ENCODE measurements at places on chromosomes 7 and 10.
A peak's percentile ranks its signal among the peaks of the same experiment; 100 is the strongest.

- no peak for ATAC-seq
Observed at GRCh38 chr7:25196132-25196896, 32.0 kb downstream of the NPVF start.

DNA sequence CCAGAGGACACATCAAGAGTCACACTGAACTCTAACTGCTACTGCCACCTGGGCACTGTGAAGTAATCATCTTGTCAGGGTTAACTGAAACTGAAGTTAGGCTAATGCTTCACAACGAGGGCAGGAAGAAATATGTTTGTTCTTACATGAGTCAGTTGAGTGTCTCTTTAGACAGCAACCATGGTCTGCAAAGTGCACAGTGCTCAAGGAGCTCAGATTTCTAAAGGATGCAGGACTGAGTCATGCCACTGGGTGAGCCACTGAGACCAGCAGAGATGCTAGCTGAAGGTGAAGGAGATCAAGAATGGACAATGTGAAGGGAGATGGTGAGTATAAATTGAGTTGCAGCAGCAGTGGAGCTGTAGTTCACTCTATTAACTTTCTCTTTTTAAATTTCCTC, 76.0 kb upstream of the CTTNBP2 start:
- ATAC-seq, result no peak

DNA sequence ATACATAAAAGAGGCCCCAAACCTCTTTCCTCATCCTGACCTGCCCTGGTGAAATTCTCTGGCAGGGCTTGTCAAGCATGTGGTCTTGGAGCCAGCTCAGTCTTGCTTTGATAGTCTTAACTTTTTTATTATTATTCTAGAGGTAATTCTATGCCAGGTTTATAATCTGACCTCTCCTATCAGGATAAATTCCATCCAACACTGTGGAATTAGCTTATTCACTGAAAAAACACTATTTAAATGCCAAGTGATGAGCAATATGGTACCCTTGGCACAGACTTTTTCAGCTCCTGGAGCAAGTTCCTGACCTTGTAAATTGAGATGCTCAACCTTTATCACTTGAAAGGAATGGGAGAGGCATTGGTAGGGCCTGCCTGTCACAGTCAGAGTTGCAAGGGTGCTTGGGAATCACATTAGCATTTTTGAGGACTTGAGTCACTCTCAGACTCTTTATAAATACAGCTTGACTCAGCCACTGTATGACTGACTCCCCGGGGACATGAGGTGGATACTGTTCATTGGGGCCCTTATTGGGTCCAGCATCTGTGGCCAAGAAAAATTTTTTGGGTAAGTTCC, at the start of gene CPA4:
Gene CPA4 (plus strand): TSS at position 480 of the 576 bp plus-strand sequence. CDS start 20 bp downstream, at position 500.
- peak; percentile 74 for ATAC-seq

DNA sequence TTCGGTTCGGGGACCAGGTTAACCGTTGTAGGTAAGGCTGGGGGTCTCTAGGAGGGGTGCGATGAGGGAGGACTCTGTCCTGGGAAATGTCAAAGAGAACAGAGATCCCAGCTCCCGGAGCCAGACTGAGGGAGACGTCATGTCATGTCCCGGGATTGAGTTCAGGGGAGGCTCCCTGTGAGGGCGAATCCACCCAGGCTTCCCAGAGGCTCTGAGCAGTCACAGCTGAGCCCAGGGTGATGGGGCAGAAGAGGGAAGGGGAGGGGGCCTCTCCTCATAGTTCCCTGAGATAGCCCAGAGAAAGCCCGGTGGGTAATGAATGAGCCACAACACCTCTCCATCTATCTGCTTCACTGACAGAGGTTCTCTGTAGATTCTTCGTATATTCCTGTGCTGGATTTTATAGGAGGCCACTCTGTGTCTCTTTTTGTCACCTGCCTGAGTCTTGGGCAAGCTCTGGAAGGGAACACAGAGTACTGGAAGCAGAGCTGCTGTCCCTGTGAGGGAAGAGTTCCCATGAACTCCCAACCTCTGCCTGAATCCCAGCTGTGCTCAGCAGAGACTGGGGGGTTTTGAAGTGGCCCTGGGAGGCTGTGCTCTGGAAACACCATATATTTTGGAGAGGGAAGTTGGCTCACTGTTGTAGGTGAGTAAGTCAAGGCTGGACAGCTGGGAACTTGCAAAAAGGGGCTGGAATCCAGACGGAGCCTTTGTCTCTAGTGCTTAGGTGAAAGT, 16.4 kb downstream of the PRSS2 start:
- no peak for ATAC-seq

DNA sequence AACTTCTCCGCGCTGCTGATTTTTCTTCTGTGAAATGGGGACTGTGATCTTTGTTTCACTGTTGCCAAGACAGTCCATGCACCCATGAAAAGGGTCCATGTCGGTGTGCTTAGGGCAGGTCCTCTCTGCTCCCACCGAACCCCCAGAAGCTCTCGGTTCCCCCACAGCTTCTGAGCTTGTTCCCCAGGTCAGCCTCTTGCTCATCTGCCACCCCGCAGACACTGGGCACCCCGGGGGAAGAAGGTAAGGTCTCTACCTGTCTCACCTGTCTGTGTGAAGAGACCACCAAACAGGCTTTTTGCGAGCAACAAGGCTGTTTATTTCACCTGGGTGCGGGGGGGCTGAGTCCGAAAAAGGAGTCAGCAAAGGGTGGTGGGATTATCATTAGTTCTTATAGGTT, 66.2 kb upstream of the NANOS1 start:
- ATAC-seq, result no peak

GRCh38 chr10:43252783-43253341, 14.0 kb downstream of the RASGEF1A start:
- no peak for ATAC-seq

GRCh38 chr7:88090671-88091070, 129.2 kb downstream of the SRI start:
- ATAC-seq, result no peak

DNA sequence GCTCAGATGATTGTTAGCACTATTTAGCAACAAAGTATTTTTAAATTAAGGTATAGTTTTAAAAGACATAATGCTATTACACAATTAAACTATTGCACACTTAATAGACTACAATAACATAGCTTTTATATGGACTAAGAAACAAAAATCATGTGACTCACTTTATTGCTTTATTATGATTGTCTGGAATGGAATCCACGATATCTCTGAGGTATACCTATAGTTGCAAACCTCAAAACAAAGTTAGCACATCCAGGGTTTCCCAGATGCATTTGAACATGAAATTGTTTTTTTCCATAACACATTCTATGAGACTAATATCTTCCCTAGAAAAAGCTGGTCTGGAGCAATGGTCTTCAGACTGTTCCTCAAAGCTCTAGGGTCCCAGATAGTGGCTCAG, 18.3 kb upstream of the RPEL1 start:
- no peak for ATAC-seq

- no peak for ATAC-seq
Observed at GRCh38 chr7:636396-636795, 90.1 kb upstream of the DNAAF5 start.

GRCh38 chr10:128095753-128096469, 30.3 kb downstream of the MKI67 start:
- ATAC-seq, result no peak

DNA sequence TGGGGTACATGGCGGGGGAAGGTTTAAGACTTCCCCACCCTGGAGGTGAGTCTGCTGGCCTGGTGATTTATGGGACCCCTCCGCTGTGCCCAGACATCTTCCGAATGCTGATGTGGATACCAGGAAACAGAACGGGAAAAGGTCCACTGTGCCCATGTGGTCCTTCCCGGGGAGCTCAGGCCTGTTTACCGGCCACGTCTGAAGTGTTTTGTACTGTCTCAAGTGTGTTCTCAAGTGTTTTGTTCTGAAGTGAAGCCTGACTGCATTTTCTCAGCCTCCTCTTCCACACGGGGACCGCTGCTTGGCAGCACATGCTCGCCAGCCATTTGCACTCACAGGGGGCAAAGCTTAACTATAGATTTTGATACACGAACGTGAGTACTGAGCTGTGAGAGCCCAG, 127.2 kb downstream of the TEX36 start:
- no peak for ATAC-seq

- no peak for ATAC-seq
Observed at GRCh38 chr10:11404901-11405300, 206.5 kb downstream of the USP6NL start.

- ATAC-seq, result no peak
Observed at GRCh38 chr7:155832581-155832981, 20.3 kb upstream of the SHH start.

GRCh38 chr7:35355199-35355598, 101.3 kb upstream of the TBX20 start:
- ATAC-seq, result no peak

GRCh38 chr10:69324583-69324982, 46.3 kb downstream of the HK1 start:
- ATAC-seq, result no peak

GRCh38 chr7:141288626-141289025, 214.8 kb downstream of the TMEM178B start:
- no peak for ATAC-seq

DNA sequence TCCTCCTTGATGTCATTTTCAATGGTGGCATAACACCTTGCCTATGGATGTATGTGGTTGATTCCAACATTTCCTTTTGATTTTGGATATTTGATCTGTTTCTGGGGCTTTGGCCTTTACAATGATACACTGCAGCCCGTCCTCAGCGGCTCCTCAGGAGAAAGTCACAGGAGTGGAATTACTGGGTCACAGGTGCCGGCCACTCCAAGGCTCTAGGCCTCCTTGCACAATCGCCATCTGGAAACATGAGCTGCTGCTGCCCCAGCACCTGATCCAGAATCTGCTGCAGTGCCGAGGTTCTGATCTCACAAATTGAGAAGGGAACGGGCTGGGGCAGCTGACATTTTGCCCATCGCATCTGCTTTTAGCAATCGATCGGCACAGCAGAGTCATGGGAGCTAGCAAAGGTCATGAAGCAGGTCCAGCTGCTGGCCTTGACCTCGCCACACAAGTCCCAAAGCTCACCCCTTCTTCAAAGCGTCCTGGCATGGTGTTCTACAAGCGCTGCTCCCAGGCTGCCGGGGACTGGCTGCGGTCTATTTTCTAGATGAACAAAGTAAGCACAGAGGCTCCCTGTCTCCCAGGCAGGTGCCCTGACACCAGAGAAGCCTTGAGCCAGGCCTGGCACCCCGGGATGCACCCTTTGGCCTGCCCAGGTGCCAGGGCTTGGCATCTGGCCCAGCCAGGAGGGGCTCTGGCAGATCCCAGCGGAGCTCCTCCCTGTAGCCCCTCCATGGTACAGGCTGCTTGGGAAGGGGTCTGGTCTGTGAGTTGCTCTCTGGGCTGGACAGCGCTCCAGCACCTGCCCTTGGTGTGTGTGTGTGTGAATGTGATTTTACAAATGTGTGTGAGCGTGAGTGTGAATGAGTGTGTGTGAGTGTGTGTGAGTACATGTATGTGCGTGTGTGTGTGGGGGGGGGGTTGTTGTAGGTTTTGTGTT, 201.8 kb downstream of the GLRX3 start:
- no peak for ATAC-seq

- ATAC-seq, result no peak
Observed at GRCh38 chr7:108452707-108453106, 3.5 kb downstream of the NRCAM start.

GRCh38 chr10:109977382-109977806, 30.4 kb upstream of the ADD3 start:
- ATAC-seq, result peak; percentile 40

DNA sequence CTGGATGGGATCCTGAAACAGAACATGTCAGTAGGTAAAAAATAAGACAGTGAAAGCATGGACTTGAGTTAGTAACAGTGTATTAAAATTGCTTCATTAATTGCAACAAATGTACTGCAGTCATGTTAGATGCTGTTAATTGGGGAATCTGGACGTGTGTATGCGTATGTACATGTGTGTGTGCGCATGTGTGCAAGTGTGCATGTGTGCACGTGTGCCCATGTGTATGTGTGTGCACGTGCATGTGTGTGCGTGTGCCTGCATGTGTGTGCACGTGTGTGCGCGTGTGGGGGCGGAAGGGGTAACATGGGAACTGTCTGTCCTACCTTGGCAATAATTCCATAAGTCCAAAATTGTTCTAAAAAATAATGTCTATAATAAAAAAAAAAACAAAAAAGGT, 67.3 kb downstream of the SMURF1 start:
- ATAC-seq, result no peak

- peak; percentile 61 for ATAC-seq
Observed at GRCh38 chr7:22601812-22602565, 102.0 kb upstream of the STEAP1B start.

DNA sequence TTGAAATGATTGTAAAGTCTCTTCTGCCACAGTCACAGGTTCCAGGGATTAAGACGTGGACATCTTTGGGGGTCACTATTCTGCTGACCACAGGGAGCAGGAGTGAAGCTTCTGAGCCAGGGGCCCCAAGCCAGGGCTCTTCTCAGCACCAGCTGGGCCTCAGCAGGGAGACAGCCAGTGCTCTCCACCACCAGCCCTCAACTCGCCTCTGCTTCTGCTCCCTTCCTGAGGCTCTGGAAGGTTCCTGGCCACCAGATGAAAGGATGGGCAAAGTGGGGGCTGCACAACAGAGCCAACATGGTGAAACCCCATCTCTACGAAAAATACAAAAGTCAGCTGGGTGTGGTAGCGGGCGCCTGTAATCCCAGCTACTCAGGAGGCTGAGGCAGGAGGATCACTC, 11.2 kb upstream of the CRYGN start:
- ATAC-seq, result no peak

GRCh38 chr7:706721-707120, 19.8 kb upstream of the DNAAF5 start:
- no peak for ATAC-seq

GRCh38 chr7:105987046-105987445, 24.0 kb downstream of the CDHR3 start:
- no peak for ATAC-seq

- no peak for ATAC-seq
Observed at GRCh38 chr10:131816941-131817700, 83.7 kb upstream of the PPP2R2D start.

GRCh38 chr10:22893781-22894180, 34.1 kb upstream of the ARMC3 start:
- no peak for ATAC-seq

GRCh38 chr7:105261689-105262088, 127.0 kb downstream of the SRPK2 start:
- ATAC-seq, result no peak

GRCh38 chr7:99943641-99944496, 14.4 kb upstream of the GJC3 start:
- ATAC-seq, result no peak

GRCh38 chr7:134465491-134465890, 6.6 kb upstream of the AKR1B1 start:
- no peak for ATAC-seq

GRCh38 chr7:154656618-154657017, 346.3 kb downstream of the PAXIP1 start:
- no peak for ATAC-seq

- no peak for ATAC-seq
Observed at GRCh38 chr7:25947669-25948516, 204.1 kb upstream of the NFE2L3 start.

DNA sequence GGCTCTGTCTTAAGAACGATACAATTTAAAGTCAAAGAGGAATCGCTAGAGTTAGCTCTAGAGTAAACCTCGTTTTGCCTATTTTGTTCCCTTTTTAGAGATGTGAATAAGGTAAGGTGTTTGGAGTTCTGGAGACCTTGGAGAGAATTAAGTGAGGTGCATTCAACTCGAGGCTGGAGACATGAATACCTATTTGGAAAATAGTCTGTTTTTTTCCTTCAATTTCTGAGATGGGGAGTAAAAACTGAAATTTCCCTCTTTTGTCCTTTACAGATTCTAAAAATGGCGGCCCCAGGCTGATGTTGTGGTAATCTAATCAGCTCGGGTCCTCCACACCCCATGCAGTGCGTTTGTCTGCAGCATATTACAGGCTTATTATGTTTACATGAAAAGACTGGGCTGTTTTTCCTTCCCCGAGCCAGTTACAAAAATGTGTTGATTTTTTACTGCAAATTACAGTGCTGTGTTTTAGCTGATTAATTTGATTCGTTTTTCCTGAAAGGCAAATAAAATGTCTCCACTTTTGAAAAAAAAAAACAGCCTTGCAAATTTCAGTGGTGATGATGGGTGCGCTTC, 1.5 kb downstream of the KMT2E start:
- ATAC-seq, result no peak

Data from gastroesophageal sphincter (tissue), 4 donors.